Kidney glomerular epithelial cell (primary cell): ENCODE measurements at places on chromosomes 3 and 15.
A peak's percentile ranks its signal among the peaks of the same experiment; 100 is the strongest.

GRCh38 chr3:38141173-38141951, 2.9 kb downstream of the MYD88 start:
- no peak for DNase-seq

DNA sequence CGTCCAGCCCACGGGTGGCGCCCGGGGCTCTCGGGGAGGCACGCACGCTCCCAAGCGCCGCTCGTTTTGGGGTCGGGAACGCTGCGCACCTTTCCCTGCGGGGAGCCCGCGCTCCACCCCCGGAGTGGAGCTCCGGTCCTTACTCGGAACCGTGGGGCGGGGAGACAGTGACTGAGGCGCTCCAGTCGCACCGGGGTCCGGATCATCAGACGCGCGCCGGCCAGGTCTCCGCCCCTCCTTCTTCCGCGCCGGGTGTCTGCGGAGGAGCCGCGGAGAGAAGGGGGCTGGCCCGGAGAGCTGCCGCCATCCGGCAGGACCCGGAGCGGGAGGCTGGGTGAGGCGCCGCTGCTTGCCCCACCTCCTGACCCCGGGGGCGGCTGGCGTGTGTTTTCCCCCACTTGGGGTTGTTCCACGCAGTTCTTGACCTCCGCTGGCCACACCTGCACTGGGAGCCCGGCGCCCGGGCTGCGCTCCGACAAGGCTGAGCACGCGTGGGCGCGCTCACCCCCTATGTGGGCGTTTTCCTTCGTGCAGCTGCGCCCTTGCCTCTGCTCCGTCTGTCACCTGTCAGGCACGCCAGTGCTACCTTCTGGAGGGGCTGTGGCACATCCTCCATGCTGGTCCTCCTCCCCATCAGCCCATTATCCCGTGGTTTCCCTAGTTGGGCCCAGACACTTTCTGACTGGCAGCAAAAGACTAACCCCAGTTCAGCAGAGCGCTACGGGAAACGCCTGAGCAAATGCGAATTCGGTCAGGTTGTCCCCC, at the start of gene MCF2L2:
TSS of gene MCF2L2 (minus strand) at position 173 of the 765 bp plus-strand sequence. CDS start 642 bp downstream, outside the sequence.
- DNase-seq, result peak; percentile 10

DNA sequence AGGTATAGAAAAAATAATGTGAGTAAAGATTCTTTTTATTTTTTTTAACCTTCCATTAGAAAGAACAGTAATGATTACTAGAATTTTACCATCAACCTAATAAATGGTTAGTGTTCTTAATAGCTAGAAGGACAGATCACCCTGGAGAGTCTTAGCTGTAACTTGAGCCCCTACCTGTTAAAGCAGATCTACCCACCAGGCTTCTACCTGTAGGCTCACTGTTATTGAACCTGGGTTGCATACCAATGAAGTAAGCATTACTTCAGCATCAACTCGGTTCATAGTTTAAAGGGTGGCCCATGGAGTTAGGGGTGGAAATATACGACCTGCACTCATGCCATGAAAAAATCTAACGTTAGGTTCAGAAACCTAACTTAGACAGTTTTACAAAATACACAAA, 280.4 kb downstream of the BBX start:
- DNase-seq, result no peak

DNA sequence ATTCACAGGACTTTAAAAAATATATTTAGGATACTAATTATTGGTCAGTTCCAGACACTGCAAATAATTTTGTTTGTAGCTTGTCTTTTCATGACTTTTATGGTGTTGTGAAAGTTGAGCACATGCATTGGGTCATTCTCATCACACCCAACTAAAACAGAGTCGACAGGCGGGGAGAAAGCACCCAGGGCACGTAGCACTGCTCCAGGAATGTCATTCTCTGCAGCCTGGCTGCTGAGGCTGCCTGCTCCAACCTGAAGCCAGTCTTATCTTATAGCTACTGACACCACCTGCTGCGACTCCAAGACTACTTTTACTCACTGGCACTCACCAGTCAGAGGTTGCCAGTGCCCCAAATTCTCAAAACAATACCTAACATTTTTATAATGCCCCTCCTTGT, 56.9 kb downstream of the ACAD9 start:
- DNase-seq, result no peak

GRCh38 chr3:156728267-156728985, 54.0 kb downstream of the TIPARP start:
- DNase-seq, result no peak

DNA sequence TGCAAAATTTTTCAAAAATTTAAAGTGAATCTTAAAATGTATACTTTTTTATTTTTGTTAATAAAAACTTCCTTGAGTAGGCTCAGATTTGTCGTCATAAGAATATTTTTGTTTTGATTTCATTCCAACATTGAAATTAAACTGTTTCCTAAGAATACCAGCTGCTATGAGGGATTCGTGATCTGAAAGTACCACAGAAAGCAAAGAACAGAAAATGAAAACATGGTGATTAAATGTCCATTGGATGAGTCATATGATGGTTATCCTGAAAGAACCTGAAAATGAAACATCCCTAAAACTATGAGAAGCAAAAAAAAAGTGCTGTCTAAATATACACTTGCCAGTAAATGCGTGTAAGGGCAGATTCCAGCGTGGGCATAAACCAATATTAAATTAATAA, 143.8 kb downstream of the GMNC start:
- peak; percentile 63 for DNase-seq

DNA sequence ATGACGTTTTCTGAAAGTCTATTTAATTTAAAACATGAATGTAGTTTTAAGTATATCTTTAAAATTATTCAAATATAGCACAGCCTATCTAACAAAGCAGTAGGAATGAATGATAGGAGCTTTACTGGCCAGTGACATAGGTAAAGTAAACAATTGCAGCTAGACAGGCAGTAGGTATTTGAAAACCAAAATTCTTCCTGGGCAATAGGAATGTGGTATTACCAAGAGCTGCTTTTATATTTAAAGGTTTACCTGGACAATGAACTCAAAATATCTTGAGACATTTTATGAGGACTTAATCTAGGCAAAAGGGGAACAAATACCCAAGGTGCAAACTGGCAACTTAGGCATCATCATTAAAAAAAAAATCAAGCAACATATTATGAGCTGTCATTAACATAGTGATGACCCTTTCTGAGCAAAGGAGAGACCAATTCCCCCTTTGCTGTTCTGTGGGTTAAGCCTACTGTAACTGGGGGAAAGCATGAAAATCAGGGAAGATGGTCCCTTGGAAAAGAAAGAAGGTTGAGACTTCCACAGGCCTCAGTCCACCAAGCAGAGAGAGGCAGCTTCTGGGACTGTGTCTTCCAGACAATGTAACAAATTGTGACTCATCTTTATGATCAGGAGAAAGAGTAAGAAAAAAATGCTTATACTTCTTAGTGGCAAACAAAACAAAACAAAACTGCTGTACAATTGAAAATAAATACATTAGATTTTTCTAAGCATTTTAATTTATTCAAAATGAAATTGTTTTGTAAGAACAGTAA, 12.9 kb downstream of the ISL2 start:
- DNase-seq, result no peak

GRCh38 chr3:52246728-52247408, 1.3 kb downstream of the PPM1M start:
- DNase-seq, result no peak

GRCh38 chr15:85646538-85647091, 148.1 kb downstream of the KLHL25 start:
- DNase-seq, result peak; percentile 39

GRCh38 chr3:20046556-20046955, 6.3 kb downstream of the KAT2B start:
- DNase-seq, result no peak

DNA sequence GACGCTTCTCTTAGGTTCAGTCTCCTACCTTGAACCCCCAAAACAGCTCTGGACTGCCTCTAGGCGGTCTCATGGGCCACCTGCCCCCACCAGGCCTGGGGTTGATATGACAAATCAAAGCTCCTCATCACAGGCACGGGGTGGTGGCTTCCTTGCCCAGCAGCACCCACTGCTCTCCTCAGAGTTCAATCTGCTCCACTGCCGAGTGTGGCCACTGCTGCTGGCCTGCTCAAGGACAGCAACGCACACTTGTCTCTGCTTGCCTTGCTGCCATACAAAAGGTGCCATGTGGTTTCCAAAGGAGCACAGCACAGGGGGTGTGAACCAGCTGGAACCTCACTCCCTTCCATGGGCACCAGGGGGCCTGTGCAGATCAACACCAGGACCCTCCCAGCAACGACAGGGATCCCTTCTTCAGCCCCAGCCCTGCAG, 10.2 kb downstream of the KBTBD13 start:
- DNase-seq, result no peak

DNA sequence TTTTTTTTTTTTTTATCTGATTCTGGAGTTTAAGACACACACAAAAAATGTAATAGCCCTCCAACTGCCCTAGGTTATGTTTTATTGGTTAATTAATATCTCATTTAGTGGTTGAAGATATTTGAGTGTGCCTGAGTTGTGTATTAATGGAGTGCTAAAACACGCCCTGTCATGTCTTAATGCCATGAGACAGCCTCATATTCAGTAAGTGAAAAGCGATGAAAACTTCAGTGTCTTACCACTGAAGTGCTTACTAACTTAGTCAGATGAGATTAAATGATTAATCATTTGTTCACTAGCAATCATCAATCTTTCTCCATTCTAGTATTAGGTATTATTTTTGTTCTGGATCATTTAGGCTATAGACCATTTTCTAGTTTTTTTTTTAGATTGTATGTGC, 544.7 kb upstream of the ROBO2 start:
- peak; percentile 17 for DNase-seq

- no peak for DNase-seq
These were observed 143.5 kb downstream of the LRRK1 start for GRCh38 chr15:101062471-101063171.

DNA sequence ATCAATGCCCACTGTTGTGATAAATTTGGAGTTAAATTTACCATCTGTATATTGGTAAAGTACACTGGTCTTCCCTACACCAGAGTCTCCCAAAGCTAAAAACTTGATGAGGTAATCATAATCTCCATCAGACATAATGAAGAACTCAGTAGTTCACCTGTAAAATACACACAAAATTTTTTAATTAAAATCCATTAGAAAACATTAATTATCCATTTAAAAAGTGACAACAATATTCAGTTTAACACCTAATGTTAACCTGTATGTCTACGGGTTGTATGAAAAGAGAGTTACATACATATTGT, 38.0 kb upstream of the RSL24D1 start:
- no peak for DNase-seq

GRCh38 chr3:146091397-146091796, 69.6 kb downstream of the PLOD2 start:
- DNase-seq, result peak; percentile 22

GRCh38 chr15:69511015-69511414, 58.4 kb downstream of the RPLP1 start:
- DNase-seq, result no peak

- DNase-seq, result no peak
These were observed 3.3 kb upstream of the CNTN3 start for GRCh38 chr3:74617776-74618175.

DNA sequence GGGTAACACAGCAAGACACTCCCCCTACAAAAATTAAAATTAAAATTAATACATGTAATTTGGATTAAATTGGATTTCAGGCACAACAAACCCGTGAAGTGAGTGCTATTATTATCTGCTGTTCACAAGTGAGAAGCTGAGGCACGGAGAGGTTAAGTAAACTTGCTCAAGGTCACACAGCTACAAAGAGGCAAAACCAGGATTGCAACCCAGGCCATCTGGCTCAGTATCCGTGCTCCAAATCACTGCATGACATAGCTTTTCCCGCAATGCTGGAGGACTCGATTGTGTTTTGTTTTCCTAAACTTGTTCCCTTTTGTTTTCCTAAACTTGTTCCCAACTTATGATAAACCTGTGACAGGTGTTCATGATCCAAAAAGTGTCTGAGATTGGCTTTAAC, 19.9 kb upstream of the C15orf39 start:
- DNase-seq, result no peak

DNA sequence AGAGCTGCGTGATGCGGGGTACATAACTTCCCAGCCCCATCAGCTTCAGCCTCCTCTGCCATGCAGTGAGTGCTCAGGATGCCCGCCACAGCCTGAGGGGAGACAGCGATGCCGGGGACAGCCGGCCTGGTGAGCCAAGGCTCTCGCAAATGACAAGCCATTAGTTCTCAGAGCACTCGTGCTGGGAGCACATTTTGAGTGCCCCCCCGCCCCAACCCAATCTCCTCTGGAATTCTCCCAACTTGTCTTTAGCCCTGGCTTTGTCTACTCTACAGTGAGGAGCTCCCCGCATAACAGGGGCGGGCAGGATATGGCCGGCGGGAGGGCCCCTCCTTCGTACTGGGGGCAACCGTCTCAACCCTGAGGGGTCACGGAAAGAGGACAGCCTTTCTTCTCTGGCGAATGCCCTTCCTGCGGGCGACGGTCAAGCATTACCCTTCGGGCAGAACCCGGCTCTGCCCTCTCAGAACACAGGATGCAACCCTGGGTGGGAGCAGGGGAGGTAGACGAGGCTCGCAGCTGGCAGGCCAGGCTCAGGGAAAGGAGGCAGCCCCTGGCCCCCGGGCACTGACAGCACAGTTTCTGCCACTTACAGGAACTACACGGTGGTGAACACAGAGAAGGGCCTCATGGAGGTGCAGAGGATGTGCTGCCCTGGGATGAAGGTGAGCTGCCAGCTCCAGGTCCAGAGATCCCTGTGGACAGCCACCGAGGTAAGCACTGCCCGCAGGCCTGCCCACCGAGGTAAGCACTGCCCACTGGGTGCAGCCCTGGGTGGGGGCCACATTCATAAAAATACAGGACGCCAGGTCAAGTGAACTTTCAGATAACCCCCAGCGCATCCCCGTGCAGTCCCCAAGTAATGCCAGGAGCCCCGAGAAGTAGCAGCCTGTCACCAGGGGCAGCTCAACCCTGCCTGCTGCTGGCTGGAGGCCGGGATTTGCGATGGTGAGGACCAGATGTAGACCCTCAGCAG, 141.7 kb downstream of the LRRK1 start:
- no peak for DNase-seq

GRCh38 chr3:29207427-29207826, 73.4 kb upstream of the RBMS3 start:
- DNase-seq, result no peak

- no peak for DNase-seq
These were observed 88.6 kb upstream of the DAZL start for GRCh38 chr3:16693820-16694219.

- DNase-seq, result no peak
These were observed 55.0 kb downstream of the PRICKLE2 start for GRCh38 chr3:64170270-64170669.

DNA sequence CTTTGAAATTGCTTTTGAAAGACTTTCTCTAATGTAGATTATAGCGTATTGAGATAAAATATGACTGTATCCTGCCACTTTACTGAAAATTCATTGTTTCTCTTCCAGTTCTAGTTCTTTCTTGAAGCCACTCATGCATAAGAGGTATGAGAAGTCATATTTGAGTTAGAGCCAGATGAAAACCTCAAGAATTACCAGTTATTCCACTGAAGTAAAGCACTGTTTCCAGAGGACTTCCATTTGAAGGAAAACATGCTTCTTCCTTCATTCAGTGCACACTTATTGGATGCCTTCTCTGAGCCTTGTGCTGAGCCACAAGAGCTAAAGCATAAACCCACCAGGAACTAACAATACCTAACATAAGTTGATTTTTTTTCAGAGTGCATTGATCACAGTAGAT, 513.4 kb downstream of the ZNF385D start:
- no peak for DNase-seq
